H9 (cell line): ENCODE measurements at places on chromosomes 3 and 15. TPM values are rescaled to one million over a fixed set of nuclear protein-coding genes. Genes with fewer than 3 reads are reported as not detected.

Gene CPEB1
- total RNA-seq: 1.0 and 1.5 TPM in 2 replicates

- no peak overlapping the region for H3K4me3 ChIP-seq
- H3K4me1 ChIP-seq: no peaks in the 10 kb centered on the region; the same call in 1 of the 2 replicates
- H3K27me3 ChIP-seq: no peaks in the 10 kb centered on the region
- peaks cover 2% of the 10 kb centered on the region; the same call in 1 of the 2 replicates for H3K36me3 ChIP-seq
- H3K27ac ChIP-seq: no peak overlapping the region
Observed at GRCh38 chr3:41044523-41044922, 154.8 kb upstream of the CTNNB1 start.

Gene FGF12
- 5.1 and 5.6 TPM in 2 replicates for total RNA-seq

GRCh38 chr15:55774113-55774970 lies 31.4 kb upstream of the PRTG start:
- no peak overlapping the region for H3K27ac ChIP-seq
- peak; percentile 79 for DNase-seq
- no peaks in the 10 kb centered on the region; the same call in 1 of the 2 replicates for H3K27me3 ChIP-seq
- 0 out of 2 replicates have a peak, but pooled peaks cover 4% of the 10 kb centered on the region for H3K4me1 ChIP-seq
- peaks cover under 1% of the 10 kb centered on the region; the same call in 1 of the 3 replicates for H3K36me3 ChIP-seq

GRCh38 chr15:29857221-29857789 lies 35.0 kb upstream of the TJP1 start:
- H3K27me3 ChIP-seq: no peaks in the 10 kb centered on the region
- H3K27ac ChIP-seq: no peak overlapping the region
- no peak overlapping the region for H3K4me3 ChIP-seq
- DNase-seq: no peak
- no peaks in the 10 kb centered on the region for H3K36me3 ChIP-seq
- peaks cover 3% of the 10 kb centered on the region; the same call in 1 of the 2 replicates for H3K4me1 ChIP-seq

DNA sequence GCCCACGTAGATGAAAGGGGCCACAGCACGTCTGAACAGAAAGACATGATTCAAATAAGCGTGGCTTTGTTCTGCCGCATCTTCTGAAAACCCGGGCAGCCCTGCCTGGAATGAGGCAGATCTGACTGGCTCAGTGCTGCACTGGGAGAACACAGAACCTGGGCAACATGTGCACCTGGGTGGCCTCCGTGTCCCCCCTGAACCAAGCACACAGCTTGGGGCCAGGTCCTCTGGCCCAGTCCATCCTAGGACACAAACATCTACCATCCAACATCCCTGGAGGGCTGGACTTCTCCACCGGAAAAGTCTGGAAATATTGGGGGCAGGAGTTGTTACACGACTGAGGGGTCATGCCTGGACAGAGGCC lies 119.4 kb downstream of the ADAMTS17 start:
- H3K4me1 ChIP-seq: no peaks in the 10 kb centered on the region
- H3K36me3 ChIP-seq: no peaks in the 10 kb centered on the region
- H3K27me3 ChIP-seq: no peaks in the 10 kb centered on the region; the same call in 1 of the 2 replicates
- H3K4me3 ChIP-seq: no peak overlapping the region
- no peak overlapping the region for H3K27ac ChIP-seq

GRCh38 chr3:30253832-30254231 lies 352.6 kb upstream of the TGFBR2 start:
- peaks cover 1% of the 10 kb centered on the region; the same call in 1 of the 2 replicates for H3K36me3 ChIP-seq
- H3K27me3 ChIP-seq: no peaks in the 10 kb centered on the region
- H3K4me3 ChIP-seq: no peak overlapping the region
- H3K4me1 ChIP-seq: no peaks in the 10 kb centered on the region
- DNase-seq: no peak
- no peak overlapping the region for H3K27ac ChIP-seq

Gene GHSR
- total RNA-seq: not detected in 2 replicates

DNA sequence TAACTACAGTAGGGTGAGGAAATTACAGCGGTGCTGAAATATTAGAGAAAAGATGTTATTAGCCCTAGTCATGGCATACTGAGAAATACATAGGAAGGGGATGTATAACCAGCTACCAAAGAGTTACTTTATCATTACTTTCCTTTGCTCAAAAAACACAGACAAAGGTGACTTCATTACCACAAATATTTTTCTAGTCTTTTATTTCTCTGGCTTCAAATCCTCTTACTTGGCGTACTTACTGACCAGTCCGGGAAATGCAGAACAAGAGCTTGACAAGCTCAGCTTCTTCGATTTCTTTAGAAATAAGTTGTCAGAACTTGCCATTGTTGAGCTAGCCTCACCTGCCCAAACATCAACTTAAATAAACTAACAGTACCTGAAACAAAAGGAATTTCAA lies 142.1 kb upstream of the TMCO5A start:
- DNase-seq: no peak
- H3K36me3 ChIP-seq: no peaks in the 10 kb centered on the region
- peaks cover 5% of the 10 kb centered on the region for H3K4me1 ChIP-seq
- H3K27me3 ChIP-seq: no peaks in the 10 kb centered on the region
- no peak overlapping the region for H3K4me3 ChIP-seq
- H3K27ac ChIP-seq: no peak overlapping the region

DNA sequence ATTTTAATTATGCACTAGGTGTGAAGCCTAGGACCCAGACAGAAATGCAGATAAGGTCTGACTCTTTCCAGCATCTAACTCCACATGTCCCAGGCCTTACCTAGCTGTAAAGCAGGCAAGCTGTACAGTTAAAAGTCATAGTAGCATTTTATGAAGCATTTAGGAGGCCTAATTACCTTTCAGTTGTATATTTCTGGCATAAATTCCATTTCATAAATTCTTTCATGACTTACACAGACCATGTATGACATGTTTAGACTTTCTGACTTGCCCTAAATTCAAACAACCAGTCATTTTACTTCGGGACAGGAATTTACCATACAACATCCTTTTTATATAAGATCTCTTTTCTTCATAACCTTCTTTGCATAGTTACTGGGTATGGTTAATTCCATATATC lies 35.3 kb upstream of the THUMPD3 start:
- no peaks in the 10 kb centered on the region for H3K4me1 ChIP-seq
- peaks cover 55% of the 10 kb centered on the region for H3K36me3 ChIP-seq
- no peak for DNase-seq
- H3K27ac ChIP-seq: no peak overlapping the region
- no peak overlapping the region for H3K4me3 ChIP-seq

DNA sequence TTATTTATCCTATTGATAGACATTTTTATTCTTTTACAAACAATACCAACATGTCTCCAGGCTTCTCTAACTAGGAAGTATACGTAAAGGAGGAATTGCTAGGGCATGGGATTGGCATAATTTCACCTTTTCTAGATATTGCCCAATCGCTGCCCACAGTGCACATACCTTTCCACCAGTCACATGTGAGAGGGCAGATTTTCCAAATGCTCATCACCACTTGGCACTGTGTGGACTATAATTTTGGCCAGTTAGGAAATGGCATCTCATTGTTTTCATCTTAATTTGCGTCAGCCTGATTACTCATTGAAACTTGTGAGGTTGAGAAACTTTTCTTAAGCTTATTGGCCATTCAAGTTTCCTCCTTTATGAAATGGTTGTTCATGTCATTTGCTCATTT lies 57.4 kb upstream of the POLR2M start:
- H3K27ac ChIP-seq: no peak overlapping the region
- no peaks in the 10 kb centered on the region for H3K4me1 ChIP-seq
- no peak for DNase-seq
- no peak overlapping the region for H3K4me3 ChIP-seq
- no peaks in the 10 kb centered on the region for H3K36me3 ChIP-seq
- no peaks in the 10 kb centered on the region for H3K27me3 ChIP-seq

Gene ZNF80
- total RNA-seq: not detected in 2 replicates

GRCh38 chr3:54577313-54577712 lies 350.5 kb downstream of the LRTM1 start:
- no peak for DNase-seq
- H3K4me1 ChIP-seq: no peaks in the 10 kb centered on the region
- H3K36me3 ChIP-seq: no peaks in the 10 kb centered on the region
- H3K4me3 ChIP-seq: no peak overlapping the region
- H3K27me3 ChIP-seq: no peaks in the 10 kb centered on the region

Gene C2CD4A
- not detected in 2 replicates for total RNA-seq

Gene TF
- 0.09 and 0.18 TPM in 2 replicates for total RNA-seq

DNA sequence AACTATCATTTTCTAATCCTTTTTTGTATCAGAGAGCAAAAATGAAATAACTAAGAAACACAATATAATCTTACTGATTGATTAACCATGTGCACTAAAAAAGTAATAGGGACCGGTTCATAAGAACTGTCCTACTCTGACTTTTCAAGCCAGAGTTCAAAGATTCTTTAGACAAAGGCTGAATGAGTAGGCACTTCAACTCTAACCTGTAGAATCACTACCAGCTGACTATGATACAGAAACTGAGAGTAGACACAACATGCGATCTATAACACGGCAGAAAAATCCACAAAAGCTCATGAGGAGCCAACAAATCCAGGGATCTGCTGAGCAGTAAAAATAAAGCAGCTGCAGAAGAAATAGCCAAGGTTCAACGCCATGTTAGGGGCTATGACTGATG lies 8.9 kb downstream of the COPB2 start:
- H3K27me3 ChIP-seq: no peaks in the 10 kb centered on the region
- no peak overlapping the region for H3K27ac ChIP-seq
- DNase-seq: no peak
- H3K36me3 ChIP-seq: peaks cover 17% of the 10 kb centered on the region; the same call in 2 of the 3 replicates

DNA sequence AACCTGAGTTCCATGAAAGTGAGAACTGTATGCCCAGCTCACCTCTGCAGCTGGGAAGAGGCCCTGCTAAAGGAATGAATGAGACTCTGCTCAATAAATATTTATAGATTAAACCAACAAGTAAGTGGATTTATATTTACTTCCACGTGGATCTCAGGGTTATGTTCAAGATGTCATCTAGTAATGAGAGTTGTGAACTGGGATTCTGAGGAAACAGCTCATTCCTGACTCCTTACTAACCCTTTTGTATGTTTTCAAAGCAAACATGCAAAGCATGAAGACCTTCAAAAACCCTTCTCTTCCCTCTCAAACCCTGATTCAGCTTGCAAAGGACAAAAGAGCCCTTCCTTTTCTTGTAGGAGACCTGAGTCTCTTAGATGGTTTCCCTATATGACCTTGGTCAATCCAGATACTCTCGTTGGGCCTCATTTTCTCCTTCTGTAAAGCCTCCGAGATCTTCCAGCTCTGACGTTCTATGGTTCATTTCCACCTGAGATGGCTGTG lies 53.4 kb downstream of the LSM3 start:
- H3K27ac ChIP-seq: no peak overlapping the region
- no peak overlapping the region for H3K4me3 ChIP-seq
- no peak for DNase-seq
- H3K27me3 ChIP-seq: no peaks in the 10 kb centered on the region; the same call in 1 of the 2 replicates
- peaks cover 2% of the 10 kb centered on the region; the same call in 1 of the 2 replicates for H3K36me3 ChIP-seq

GRCh38 chr15:81111510-81112470 lies 22.3 kb upstream of the CFAP161 start:
- DNase-seq: no peak
- H3K27me3 ChIP-seq: no peaks in the 10 kb centered on the region
- H3K4me3 ChIP-seq: no peak overlapping the region
- H3K27ac ChIP-seq: no peak overlapping the region
- no peaks in the 10 kb centered on the region; the same call in 1 of the 2 replicates for H3K4me1 ChIP-seq

Gene ANKRD28
- total RNA-seq: 53.8 and 59.0 TPM in 2 replicates

DNA sequence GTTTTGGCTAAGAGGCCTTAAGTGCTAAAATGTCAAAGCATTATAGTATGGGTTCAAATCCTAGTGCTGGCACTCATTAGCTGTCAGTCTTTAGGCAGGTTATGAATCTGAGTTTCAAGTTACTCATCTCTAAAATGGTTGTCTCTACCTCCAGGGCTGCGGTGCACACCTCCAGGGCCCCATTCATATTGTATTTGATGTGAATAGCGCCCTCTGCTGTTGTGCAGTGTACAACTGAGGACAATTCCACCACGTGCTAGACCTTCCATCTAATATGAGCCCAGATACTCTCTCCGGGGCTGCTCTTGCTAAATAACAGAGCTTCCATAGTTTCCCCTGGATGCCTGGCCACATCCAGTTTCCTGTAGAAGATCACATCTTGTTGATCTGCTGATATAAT lies 54.3 kb downstream of the OXNAD1 start:
- H3K36me3 ChIP-seq: peaks cover 28% of the 10 kb centered on the region
- peak; percentile 57 for DNase-seq
- H3K27ac ChIP-seq: no peak overlapping the region
- no peak overlapping the region for H3K4me3 ChIP-seq
- no peaks in the 10 kb centered on the region for H3K4me1 ChIP-seq
- H3K27me3 ChIP-seq: no peaks in the 10 kb centered on the region

DNA sequence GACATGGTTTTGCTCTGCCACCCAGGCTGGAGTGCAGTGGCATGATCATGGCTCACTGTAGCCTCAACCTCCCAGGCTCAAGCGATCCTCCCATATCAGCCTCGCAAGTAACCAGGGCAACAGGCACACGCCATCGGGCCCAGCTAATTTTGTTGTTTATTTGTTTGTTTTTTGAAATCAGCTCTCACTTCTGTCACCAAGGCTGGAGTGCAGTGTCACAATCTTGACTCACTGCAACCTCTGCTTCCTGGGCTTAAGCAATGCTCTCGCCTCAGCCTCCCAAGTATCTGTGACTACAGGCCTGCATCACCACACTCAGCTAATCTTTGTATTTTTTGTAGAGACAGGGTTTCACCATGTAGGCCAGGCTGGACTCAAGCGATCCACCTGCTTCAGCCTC lies 26.3 kb upstream of the PLCH1 start:
- DNase-seq: no peak
- H3K27me3 ChIP-seq: no peaks in the 10 kb centered on the region
- no peaks in the 10 kb centered on the region for H3K4me1 ChIP-seq

DNA sequence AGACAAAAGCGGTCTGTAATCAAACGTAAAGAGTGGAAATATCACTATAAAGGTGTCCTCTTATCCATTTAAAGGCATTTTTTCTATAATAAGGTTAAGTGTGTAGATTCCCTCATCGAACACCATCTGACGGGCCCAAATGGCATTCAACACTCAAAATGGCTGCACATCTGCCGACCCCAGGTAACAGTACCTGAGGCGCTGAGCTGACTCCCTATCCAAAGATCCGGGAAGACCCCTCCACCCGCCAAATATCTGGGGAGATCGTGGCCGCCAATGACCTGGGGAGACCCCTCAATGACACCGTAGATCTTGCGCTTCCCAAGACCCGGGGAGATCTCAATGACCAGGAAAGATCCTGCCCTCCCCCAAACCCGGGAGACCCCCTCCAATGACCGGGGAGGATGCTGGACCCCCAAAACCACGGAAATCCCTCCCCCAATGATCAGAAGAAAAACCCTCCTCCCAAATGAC lies 476 bp downstream of the IP6K2 start:
- H3K27ac ChIP-seq: peak overlapping the region; percentile 83
- no peaks in the 10 kb centered on the region for H3K4me1 ChIP-seq
- no peaks in the 10 kb centered on the region for H3K27me3 ChIP-seq

DNA sequence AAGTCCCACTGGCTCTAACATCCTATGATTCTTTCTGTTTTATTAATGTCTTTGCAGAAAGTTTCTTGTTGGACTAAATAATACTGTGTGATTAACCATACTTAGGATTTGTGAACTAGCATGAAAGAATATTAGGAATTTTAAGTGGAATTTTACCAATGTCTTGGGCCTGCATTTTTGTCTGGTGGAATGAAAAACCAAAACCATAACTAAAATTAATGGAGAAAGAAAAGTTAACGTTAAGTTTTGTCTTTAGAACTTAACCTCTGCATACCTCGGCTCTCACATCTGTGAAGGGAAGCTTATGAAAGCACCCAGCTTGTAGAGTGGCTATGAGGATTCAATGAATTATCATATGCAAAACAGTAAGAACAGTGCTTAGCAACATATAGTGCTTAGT lies 6.5 kb downstream of the FBN1 start:
- H3K36me3 ChIP-seq: no peaks in the 10 kb centered on the region
- no peak overlapping the region for H3K4me3 ChIP-seq
- peaks cover 2% of the 10 kb centered on the region; the same call in 1 of the 2 replicates for H3K4me1 ChIP-seq
- H3K27me3 ChIP-seq: peaks cover 6% of the 10 kb centered on the region; the same call in 1 of the 2 replicates
- DNase-seq: no peak
- H3K27ac ChIP-seq: no peak overlapping the region

Gene EXD1
- total RNA-seq: not detected in 2 replicates
